ENCODE measurements at places on chromosomes 3 and 15.

- DNase-seq, result no peak
Observed at GRCh38 chr15:36152936-36153335, 426.5 kb upstream of the CDIN1 start.

DNA sequence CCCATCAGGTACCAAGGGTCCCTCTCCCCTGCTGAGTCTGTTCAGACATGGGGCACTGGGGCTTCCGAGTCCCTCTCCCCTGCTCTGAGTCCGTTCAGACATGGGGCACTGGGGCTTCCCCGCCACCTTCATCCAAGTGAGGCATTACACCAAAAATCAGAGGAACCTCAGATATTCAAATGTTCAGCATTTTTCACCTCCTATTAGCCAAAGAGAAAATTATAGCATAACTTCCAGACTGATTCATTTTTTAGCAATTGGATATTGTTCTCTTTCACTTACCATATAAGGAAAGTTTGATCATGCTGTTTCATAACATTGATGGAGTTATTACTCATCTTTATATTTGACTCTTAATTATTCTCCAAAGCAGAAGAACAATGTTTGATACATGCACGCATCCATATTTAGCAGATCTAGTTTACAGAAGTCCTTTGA is 213.9 kb downstream of the MTHFS start:
- DNase-seq, result no peak

- DNase-seq, result no peak
Observed at GRCh38 chr15:79169526-79170133, 79.0 kb upstream of the RASGRF1 start.

GRCh38 chr3:63349583-63350573 is 71.8 kb downstream of the SYNPR start:
- no peak for DNase-seq

GRCh38 chr15:27797765-27798164 is 301.4 kb downstream of the OCA2 start:
- DNase-seq, result no peak

GRCh38 chr3:197975311-197975710 is 15.3 kb downstream of the LMLN start:
- DNase-seq, result no peak

- no peak for DNase-seq
Observed at GRCh38 chr15:64985366-64986033, 4.2 kb downstream of the SPG21 start.

All from stimulated activated CD8-positive, alpha-beta memory T cell treated with anti-CD3 and anti-CD28 coated beads, Interleukin-15, amount 100 ng/mL, for 24 hours (primary cell).